Stimulated activated CD4-positive, alpha-beta T cell treated with anti-CD3 and anti-CD28 coated beads, Interleukin-1b, Interleukin-23, amount 100 ng/mL, for 48 hours (primary cell): ENCODE measurements at places on chromosomes 5 and 9.

- no peak for DNase-seq
Observed at GRCh38 chr5:60810438-60811085, 33.5 kb downstream of the ELOVL7 start.

- no peak for DNase-seq
Observed at GRCh38 chr9:74874220-74874619, 13.5 kb downstream of the TRPM6 start.

DNA sequence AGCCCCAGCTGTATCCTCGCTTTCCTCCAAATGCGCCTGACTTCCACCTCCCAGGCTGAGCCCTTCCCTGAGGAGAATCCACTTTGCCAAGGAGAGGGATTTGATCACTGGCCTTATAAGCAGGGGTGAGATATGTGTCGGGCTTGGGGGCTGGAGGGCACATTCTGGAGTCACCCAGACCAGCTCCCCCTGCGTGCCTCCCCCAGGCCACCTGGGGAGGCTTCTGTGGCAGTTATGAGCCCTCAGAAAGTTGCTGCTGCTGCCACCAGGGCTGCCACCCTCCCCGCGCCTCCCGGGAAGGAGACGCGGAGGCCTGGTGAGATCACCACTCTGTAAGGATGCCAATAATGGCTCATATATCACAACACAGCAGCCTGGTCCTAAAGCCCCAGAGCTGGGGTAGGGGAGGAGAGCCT lies 211.5 kb downstream of the PAPPA start:
- DNase-seq, result no peak

- no peak for DNase-seq
Observed at GRCh38 chr9:22073349-22073748, 64.2 kb upstream of the CDKN2B start.
